ENCODE measurements at places on chromosomes 5 and 9.
A peak's percentile ranks its signal among the peaks of the same experiment; 100 is the strongest.

- DNase-seq, result no peak
Observed at GRCh38 chr9:93525476-93525875, 50.9 kb upstream of the PHF2 start.

DNA sequence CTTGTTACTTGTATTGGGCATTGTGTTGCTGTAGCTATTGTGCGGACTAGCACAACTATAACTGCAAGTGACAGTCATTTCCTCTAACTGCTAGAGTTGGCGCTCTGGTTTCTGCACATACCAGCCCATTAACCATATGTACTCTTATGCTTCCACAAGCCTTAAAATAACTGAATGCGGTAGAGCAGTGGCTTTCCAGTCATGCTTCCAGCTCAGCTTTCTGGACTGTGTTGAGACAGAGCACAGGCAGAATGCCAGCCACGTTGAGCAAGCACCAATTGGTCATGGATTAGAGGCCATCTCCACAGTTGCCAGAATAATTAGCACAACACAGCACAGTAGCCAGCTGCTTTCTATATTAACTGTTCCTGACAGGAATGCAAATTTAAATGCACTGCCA lies 12.2 kb downstream of the INVS start:
- DNase-seq, result peak; percentile 27

GRCh38 chr5:67588389-67588788 lies 391.8 kb upstream of the CD180 start:
- DNase-seq, result no peak

- DNase-seq, result no peak
Observed at GRCh38 chr5:5014586-5015235, 125.4 kb upstream of the ADAMTS16 start.

DNA sequence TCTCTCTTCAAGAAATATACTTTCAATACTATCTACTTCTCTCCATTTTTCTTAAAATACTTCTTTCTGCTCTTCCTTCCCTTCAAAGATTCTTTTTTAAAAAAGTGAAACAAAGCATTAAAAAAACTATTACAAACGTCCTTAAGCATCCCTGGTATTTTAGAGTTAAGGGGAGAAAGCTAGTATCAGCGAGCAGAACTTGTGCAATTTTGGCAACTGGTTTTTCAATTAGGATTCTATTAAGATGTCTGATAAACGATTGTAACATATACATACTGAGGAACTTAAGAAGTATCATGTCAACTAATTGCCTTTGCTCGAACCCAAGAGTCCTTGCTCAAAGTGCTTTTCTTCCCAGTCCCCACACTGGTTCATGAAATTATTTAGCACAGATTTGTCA lies 459.2 kb downstream of the BNC2 start:
- no peak for DNase-seq

DNA sequence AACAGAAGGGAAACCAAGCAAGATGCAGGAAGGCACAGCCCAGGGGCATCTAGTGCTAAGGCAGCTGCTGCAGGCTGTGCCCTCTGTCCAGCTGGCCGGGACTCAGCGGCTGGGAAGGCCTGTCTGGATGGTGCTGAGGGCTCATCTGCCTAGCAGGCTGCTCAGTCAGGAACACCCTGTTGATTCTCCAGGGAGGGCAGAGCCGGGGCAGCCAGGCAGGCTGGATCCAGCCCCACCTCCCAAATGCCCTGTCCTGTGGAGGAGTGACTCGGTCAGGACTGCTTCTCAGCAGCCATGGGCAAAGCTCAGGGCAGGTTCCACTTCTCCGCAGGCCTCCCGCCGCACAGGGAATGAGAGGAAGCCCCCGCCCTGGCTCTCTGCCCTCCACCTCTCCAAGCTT lies 7.8 kb upstream of the LCN9 start:
- no peak for DNase-seq

GRCh38 chr5:1008451-1009358 lies at the start of gene NKD2:
Gene NKD2 (plus strand): TSS chr5:1008802. CDS start chr5:1009058, 256 bp downstream.
- DNase-seq, result no peak

DNA sequence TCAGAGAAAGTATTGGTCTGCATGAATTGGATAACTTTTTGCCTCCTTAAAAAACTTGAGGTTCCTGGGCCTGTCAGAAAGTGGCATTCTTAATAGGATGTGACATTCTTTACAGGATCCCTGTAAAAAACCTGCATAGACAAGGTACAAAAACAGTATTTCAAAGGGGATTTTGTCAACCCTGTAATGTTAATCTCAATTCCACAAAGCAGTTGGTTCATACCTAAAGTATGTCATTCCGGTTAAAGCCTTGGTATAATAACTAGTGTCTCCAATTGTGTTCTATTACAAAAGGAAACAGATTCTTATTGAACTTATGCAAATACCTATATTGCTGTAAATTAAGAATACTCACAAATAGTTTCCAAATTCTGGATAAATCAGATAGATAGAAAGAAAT lies 169.7 kb downstream of the CDH10 start:
- no peak for DNase-seq

DNA sequence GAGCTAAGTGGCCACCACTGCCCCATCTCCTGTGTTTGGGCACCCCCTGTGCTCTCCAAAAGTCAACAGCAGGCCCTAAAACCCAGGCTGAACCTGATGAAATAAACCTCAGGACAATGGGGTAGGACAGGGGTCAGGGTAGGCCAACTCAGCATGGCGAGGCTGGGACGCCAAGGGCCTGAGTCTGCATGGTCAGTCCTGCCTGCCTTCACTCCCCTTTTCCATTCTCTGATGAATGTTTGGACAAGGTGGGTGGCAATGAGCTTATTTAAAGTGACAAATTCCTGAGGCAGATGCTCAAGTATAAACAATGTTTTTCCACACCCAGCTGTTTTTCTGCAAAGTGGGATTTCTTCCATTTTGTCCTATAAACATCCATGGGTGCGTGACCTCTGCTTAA lies 47.2 kb upstream of the CXCL14 start:
- DNase-seq, result no peak

- no peak for DNase-seq
Observed at GRCh38 chr5:168015506-168015905, 275.9 kb upstream of the WWC1 start.

DNA sequence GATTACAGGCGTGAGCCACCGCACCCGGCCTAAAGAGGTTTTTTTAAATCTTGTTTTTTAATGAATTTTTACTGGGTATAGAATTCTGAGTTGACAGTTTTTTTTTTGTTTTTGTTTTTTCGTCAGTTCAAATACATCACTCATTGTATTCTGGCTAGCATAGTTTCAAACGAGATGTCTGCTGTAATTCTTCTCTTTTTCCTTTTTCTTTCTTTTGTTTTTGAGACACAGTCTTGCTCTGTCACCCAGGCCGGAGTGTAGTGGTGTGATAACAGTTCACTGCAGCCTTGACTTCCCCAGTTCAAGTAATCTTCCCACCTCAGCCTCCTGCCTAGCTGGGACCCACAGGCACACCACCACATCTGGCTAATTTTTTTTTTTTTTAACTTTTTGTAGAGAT lies 2.2 kb upstream of the PRRT1B start:
- no peak for DNase-seq

GRCh38 chr5:144393641-144394435 lies 223.2 kb downstream of the KCTD16 start:
- no peak for DNase-seq

DNA sequence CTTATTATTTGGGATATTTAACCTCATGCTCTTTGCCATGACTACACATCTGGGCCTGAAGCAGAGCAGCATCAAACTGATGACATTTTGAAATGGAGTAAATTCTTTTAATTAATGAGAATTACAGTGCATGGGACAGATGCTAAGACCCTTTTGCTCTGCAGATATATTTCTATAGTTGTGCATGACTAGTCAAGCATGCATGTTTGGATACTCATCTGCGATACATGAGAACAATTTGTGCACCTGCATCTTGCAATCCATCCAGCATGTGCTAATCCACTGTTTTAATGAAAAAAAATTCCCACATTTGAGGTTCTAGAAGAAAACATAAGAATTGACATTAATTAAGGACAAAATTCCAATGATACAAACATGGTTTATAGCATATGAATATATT lies 1047.6 kb upstream of the ACO1 start:
- DNase-seq, result no peak

- no peak for DNase-seq
Observed at GRCh38 chr9:77451507-77451906, 196.6 kb downstream of the GNA14 start.

All from T1000 (cell line).